Renal cortex interstitium (tissue), 15 donors: ENCODE measurements at places on chromosomes 12 and 14. TPM values are rescaled to one million over a fixed set of nuclear protein-coding genes. Genes with fewer than 3 reads are reported as not detected.

ASPG gene
- polyA plus RNA-seq: 13.1 TPM

PFKM gene
- polyA plus RNA-seq: 102 TPM

WNT1 gene
- not detected for polyA plus RNA-seq

FAM186B gene
- 1.1 TPM for polyA plus RNA-seq

PLCZ1 gene
- 0.89 TPM for polyA plus RNA-seq

PTCSC3 gene
- polyA plus RNA-seq: not detected

PLEK2 gene
- 3.0 TPM for polyA plus RNA-seq

PTPRR gene
- polyA plus RNA-seq: 0.64 TPM

NUP107 gene
- 71.0 TPM for polyA plus RNA-seq

COA8 gene
- polyA plus RNA-seq: 41.6 TPM

SSTR1 gene
- polyA plus RNA-seq: 2.1 TPM

MDGA2 gene
- 2.3 TPM for polyA plus RNA-seq
